ENCODE measurements at places on chromosomes 1 and 21. TPM values are rescaled to one million over a fixed set of nuclear protein-coding genes. Genes with fewer than 3 reads are reported as not detected.

DNA sequence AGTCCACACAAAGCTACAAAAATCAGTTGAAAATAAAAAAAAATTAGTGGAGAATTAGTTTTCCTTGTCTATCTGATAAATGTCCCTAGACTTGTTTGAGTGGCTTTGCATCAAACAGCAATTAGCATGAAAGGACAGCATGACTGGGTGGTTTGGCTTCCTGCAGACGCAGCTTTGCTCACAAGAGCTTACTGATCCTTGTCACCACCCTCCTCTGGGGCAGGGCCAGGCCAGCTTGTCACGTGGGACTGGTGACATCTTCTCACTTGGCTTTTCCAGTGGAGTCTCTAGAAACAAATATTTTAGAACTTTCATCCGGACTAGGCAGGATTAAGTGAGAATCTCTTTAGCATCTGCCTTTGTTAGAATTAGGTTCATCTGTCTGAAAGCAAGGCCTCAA lies 76.0 kb upstream of the OLIG2 start:
- DNase-seq, result peak; percentile 56

GRCh38 chr1:181185461-181185860 lies 97.0 kb downstream of the IER5 start:
- no peak for DNase-seq

DNA sequence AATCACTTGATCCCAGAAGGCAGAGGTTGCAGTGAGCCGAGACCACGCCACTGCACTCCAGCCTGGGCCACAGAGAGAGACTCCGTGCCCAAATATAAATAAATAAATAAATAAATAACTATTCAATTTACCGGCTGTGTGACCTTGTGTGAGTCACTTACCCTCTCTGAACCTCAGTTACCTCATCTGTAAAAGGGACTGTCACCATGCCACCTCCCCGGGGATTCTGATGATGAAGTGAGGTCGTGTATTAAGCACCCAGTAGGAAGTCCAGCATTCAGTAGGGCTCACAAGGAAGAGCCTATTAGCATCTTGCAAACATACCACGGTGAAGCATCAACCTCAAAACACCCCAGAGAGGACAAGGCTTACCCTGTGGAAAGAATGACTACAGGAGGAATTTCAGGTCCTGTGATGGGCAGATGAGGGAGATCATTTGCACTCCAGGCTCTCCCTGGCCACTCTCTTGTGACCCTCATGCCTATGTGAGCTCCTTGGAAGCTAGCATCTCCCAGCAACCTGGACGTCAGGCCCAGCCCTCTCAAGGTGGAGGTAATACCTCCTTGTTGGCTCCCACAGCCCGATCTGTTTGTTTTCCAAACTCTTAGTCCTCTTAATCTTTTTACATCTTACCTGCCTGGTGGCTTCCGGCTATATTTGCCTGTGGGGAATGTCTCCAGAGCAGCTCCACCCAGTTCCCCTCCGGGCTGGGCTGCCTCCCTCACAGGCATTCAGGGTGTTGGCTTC lies 7.6 kb upstream of the C1QA start:
- no peak for DNase-seq

GRCh38 chr1:219085082-219085481 lies 88.6 kb upstream of the LYPLAL1 start:
- DNase-seq, result no peak

DNA sequence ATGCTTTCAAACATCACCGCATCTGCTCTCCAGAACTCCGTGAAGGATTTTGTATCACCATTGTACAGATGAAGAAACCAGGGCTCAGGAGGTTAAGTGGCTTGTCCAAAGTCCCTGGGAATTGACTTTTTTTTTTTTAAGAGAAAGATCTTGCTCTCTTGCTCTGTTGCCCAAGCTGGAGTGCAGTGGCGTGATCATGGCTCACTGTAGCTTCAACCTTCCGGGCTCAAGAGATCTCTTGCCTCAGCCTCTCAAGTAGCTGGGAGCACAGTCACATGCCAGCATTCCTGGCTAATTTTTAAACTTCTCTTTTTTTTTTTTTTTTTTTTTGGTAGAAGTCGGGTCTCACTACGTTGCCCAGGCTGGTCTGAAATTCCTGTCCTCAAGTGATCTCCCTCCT lies 6.9 kb upstream of the TAS1R2 start:
- DNase-seq, result no peak

DNA sequence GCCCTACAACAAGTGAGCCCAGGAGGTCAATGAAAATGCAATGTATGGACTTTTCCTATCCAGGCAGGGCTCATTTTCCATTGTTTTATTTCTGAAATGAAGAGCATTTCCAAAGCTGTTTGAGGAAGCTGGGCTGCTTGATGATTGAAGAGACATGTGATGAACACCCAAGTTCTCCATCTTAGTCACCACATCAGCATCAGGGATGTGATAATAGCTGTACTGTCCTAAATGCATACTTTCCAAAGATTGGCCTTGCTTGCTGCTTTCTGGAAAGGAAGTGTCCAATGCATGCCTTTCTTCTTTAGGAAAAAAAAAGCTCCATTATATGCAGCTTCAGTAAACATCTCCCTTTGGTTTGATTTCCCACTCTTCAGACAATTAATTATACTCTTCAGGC lies 425.9 kb upstream of the RUNX1 start:
- no peak for DNase-seq

GRCh38 chr1:94081566-94082344 lies 39.2 kb downstream of the ABCA4 start:
- DNase-seq, result no peak

Gene SDC3
- total RNA-seq, result 63.4 TPM

DNA sequence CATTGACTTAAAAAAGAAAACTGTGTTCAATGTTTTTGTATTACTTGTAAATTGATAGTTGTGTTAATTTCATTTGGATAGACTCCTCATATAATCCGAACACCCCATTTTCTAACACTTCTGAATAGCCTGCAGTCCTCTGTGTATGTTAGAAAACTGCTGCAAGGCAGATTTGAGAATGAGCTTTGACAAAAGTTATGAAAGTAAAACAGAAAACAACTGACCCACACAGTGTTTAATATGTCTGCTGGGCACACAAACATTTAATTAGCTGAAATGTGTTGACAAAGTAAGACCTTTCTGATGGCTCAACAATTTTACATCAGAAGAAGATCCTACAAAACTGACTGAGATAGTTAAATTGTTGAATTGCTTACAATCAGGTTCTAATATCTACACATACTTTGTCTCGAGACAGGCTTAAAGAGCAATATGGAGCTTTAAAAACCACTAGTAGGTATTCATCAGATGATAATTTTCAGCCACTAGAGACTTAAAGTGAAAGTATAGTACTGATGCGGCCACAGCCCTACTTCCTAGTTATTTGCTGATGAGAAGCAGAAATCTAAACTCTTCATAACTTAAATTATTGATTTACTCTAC lies 40.0 kb upstream of the PRMT6 start:
- no peak for DNase-seq

Gene JAM2
- 5.9 TPM for total RNA-seq

DNA sequence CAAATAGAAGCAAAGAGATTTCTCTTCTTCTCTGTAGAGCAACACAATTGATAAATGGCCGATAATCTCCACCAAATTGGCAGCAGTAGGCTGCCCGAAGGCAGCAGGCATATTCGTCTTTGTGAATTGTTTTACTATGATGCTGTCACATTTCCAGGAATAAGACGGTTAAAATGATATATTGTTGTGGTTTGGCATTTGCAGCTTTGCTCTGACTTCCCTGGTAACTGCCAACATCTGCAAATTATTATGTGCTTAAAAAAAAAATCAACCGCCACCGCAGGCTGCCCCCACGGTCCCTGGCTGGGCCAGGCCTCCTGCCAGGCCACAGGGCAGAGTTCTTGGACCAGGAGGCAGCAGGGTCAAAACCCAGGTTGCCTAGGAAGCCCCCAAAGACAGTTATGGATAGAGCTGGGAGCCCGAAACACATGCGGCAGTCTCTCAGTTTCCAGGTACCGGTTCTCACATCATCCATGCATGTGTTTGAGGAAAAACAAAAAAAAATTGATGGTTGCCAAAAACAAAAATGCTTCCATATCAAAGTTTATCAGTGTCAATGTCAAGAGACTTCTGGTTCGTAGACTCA lies 179.3 kb downstream of the ETS2 start:
- DNase-seq, result no peak

Gene OR2L3
- not detected for total RNA-seq

GRCh38 chr21:43806017-43806710 lies 16.8 kb downstream of the RRP1 start:
- no peak for DNase-seq

Gene CYP4A11
- total RNA-seq, result not detected

Gene SLFNL1
- total RNA-seq, result 0.29 TPM

DNA sequence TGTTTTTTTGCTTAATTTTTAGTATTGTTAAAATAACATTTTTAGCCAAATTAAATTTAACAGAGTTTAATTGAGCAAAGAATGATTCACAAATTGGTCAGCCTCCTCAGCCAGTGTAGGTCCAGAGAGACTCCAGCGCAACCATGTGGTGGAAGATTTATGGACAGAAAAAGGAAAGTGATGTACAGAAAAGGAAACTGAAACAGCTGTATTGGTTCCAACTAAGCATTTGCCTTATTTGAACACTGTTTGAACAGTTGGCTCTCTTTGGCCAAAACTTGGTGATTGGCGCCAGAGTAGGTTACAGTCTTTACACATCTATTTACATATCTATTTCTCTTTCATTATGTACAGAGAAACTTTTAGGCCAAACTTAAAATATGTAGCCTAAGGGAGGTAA lies 19.4 kb downstream of the RPS6KC1 start:
- no peak for DNase-seq

Gene NHLH1
- total RNA-seq, result 0.31 TPM

DNA sequence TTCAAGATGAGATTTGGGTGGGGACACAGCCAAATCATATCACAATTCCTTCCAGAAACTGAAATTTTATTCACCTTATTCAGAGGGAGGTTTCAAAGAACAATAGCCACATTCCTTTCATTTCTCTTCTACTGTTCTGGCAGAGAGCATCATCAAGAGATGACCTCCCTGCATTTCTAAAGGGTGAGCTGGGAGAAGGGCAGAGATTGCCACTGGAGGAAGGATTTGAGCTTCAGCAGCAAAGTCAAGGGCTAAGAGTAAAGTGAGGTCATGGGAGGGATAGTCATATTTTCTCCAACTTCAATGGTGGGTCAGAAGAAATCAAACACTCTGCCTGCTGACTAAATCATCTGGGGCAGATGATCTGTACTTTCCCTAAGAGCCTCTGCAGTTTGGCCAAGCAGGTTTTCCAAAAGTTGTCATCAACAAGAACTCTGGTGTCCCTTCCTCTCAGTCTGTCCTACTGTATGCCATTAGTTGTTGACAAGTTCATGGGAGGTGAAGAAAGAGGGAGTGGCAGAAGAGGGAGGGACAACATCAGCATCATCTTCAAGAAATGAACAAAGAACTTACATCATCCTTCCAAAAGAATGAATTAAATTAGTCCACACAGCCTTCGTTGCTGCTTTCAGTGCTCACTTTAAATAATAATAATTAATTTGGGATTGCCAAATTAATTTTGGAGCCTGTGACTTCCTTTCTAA lies 298.3 kb downstream of the ASTN1 start:
- no peak for DNase-seq

Data from osteocyte (in vitro differentiated cells).